ENCODE measurements at places on chromosomes 12 and 14.

DNA sequence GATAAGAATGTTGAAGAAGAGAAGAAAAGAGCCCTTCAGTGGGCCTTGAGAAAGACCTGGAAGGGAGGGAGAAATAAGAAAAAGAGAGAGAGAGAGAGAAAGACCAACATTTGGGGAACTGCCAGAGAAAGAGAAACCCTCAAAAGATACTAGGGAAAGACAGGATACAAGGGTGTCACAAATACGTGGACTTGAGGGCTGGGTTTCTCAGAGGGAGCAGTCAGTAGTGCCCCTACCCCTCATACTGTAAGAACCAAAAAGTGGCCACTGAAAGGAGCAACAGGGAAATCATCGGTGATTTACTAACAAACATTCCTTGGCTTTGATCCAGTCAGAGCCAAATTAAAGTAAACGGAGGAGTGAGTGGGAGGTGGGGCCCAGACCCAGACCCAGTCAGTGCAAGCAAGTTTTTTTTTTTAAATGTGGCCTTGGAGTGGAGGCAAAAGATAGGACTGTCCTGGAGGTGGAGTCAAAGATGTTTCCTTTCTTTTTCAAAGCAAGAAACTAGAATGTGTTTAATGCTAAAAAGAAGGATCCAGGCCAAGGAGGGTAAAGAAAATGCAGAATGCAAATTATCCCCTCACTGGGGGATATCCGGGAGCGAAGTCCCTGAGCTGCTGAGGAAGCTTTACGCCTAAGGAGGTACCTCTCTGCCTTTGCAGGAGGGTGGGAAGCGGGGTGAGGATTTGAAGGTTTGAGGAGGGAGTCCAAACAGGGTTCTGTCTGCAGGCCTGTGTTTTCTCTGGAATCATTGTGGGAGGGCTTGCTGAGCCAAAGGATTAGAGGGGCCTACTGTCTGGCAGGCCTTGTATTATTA is 143.5 kb upstream of the AMIGO2 start:
- peak; percentile 4 for DNase-seq

DNA sequence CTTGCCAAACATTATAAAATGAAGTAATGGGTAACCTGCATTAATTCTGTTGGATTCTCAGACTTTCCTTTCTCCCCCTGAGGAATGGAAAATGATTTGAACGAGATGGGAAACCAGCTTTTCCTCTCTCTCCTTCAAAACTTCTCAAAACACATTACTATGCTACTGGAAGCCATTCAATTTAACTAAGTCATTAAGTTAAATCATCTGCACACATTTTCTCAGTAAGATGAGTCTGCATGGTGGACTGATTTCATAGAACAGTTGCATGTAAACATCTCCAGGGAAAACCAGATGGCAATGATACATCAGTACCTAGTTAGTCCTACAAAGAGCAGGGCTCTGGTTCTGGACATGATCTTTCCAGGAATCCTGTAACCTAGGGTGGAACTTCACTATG is 59.9 kb downstream of the BMP4 start:
- no peak for DNase-seq

DNA sequence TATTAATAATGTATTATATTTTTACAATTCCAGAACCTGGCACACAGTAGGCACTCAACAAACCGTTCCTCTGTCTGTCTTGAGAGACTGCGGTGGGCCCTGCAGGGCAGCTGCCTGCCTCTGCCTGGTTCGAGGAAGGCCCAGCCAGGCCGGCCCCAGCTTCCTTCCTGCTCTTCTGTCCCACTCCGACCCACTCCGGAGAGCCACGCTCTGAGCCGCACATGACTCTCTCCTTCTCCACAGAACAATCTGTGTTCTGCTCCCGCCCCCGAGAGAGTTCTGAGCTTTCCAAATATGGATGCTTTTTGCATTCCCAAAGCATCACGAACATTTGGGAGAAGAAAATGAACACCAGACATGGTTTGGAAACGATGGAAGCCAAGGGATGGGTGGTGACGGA is 57.3 kb downstream of the TTC7B start:
- no peak for DNase-seq

- DNase-seq, result no peak
These were observed 54.6 kb upstream of the DICER1 start for GRCh38 chr14:95211721-95212504.

GRCh38 chr14:71235875-71236274 is 328.6 kb downstream of the PCNX1 start:
- DNase-seq, result no peak

DNA sequence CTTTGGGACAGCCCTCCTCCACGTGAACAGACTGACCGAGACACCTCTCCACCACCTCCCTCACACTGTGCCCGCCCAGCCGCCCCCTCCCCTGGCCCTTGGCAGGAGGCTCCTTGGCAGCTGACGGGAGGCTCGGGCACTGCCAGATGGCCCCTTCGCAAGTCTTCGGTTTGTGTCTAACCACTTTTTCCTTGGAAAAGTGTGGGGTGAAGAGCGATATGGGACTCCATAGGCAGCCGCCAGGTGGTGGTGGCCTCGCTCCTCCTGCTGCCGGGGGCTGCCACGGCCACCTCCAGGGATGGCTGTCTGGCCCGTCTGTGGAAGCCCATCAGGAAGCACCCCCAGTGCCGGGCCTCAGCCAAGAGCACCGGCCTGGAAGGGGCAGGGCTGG is 58.7 kb downstream of the LRCOL1 start:
- DNase-seq, result no peak

DNA sequence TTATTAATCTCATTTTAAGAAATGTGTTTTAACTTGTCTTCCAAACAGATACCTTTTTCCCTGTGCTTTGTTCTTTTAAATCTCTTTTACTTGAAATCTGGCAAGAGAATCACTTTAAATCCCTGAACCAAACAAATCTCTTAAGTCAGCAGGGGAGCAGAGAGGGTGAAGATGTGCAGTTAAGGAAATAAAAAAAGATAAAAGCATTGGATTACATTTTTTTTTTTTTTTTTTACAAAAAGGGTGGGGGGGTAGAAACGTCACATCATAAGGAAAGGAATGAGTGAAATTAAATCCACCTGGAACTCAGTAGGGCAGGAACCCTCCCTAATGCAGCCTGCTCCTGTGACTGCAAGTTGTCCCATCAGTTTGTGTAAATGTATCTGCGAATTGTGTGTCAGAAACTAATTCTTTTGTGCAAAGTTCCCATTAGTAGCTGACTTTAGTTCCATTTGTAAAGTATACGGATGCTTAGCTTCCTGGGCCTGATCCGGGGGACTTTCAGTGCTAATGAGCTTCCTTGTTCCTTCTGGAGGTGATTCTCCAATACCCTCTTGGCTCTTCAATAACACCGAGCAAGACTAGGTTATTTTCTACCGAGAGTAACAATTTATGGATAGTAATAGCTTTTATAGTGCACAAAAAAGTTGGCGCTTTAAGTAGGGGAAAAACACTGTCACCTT is 1.5 kb downstream of the TTC6 start:
- peak; percentile 84 for DNase-seq

DNA sequence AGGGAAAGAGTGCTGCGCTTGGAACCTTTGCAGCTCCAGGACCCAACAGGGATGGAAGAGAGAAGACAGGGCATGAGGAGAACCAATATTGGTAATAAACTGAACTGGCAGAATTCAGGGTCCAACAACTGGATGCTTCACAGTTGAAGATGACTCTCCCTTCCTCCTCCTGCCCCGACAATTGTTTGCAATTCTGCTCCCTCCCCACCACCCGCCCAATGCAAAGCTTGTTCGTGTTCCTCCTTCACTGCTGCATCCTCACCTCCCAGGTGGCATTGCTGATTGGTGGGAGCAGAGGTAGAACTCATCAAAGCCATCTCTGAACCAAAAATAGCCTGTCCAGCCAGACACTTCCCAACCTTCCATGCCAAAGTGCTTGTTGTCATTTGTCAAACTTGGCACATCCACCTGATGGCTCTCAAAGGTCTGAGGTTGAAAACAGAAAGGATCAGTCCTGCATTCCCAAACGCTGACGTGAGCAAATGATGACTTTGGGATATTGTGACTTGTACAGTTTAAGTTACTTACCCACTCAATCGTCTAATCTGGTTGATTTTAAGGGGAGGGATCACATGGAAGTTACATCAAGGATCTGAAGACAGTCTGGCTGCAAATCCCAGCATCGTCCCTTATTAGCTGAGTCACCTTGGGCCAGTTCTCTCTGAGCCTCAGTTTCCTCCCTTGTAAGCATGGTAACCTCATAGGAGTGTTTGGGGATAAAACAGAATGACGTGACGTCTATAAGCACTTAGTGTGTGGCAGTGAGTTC is 242.6 kb upstream of the CRY1 start:
- no peak for DNase-seq

- DNase-seq, result no peak
These were observed 63.4 kb upstream of the DIO3 start for GRCh38 chr14:101497684-101498525.

DNA sequence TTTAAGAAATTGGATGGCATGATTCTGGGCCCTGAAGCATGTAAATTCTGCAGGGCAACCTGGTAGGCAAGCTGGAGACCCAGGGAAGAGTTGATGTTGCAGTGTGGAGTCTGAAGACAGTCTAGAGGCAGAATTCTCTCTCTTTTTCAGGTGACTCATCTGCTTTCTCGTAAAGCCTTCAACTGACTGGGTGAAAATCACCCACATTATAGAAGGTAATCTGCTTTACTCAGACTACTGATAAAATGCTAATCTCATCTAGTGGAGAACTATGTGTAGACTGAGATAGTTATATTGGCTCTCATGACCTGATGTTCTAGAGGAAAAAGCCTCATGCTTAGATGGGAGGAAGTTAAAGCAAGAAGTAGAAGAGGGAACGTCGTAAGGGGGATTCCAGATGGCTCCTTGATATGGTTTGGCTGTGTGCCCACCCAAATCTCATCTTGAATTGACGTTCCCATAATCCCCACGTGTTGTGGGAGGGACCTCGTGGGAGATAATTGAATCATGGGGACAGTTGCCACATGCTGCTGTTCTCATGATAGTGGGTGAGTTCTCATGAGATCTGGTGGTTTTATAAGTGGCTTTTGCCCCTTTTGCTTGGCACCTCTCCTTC is 723.8 kb downstream of the BCL11B start:
- DNase-seq, result no peak

DNA sequence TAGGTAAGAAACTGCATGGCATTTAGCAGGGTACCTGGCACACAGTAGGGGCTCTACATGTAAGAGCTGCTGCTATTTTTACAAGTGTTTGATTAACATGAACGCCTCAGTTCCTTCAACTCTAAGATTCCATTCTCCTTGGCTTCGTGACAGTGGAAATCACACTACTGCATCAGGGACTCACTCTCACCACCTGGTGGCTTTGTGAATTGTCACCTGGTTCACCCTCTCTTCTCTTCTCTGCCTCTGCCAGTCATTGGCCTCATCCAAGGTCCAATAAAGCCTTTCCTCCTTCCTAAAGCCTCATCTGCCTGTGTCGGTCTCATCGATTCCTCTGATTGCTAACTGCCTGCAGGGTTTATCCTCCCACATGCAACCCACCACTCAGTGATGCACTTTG is 476.4 kb downstream of the VRK1 start:
- DNase-seq, result no peak

DNA sequence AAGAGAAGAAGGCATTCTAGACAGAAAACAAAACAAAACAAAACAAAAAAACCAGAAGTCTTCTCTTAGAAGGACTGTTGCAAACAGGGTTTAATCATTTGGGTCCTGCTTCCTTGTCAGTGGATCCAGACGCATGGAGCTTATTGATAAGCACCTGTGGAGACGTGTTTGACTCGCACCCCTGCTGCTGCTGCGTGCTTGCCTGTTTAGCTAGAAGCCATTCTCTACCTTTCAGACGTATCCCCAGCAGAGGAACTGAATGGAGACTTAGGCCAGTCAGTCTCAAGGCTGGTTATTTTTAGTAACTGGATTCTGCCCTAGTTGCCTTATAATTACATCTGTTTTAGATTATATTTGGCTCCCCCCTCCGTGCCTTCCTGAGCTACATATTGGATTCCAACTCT is 186.1 kb upstream of the EEA1 start:
- no peak for DNase-seq

- DNase-seq, result peak; percentile 24
These were observed 43.7 kb downstream of the KDM2B start for GRCh38 chr12:121536899-121537813.

- DNase-seq, result no peak
These were observed 86.3 kb downstream of the SEC23A start for GRCh38 chr14:39016733-39017095.

- no peak for DNase-seq
These were observed 99.1 kb upstream of the SLCO1C1 start for GRCh38 chr12:20596061-20596460.
